ENCODE measurements at places on chromosomes 12 and 14.

- DNase-seq, result no peak
Observed at GRCh38 chr12:64545081-64545382, 65.3 kb upstream of the RASSF3 start.

- DNase-seq, result no peak
Observed at GRCh38 chr12:33678221-33678964, 238.8 kb upstream of the SYT10 start.

DNA sequence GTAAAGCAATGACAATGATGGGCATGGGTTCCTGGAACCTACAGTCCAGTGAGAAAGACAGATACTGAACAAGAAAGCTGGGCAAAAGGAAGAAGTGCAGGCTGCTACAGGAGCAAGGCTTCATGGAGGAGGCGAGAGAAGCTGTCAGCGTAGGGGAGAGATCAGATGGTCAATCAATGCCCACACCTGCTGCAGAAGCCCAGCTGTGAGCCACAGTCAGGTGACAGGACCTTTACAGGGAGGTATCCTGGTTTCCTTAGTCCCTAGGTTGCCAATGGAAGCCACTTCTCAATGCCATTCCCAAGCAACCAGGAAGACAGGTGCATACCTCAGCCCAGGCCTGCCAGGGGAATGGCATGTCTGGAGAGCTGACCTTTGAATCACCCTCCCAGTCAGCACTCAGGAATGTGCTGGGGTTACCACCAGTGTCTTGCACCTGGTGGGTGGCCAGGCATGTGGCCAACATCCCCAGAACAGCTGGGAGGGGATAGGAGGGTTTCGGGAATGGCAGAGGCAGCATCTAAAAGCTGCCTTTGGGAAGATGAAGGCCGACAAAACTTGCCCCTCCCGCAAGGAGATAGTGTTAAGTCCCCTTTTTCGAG, 170.3 kb downstream of the TTC7B start:
- DNase-seq, result no peak

DNA sequence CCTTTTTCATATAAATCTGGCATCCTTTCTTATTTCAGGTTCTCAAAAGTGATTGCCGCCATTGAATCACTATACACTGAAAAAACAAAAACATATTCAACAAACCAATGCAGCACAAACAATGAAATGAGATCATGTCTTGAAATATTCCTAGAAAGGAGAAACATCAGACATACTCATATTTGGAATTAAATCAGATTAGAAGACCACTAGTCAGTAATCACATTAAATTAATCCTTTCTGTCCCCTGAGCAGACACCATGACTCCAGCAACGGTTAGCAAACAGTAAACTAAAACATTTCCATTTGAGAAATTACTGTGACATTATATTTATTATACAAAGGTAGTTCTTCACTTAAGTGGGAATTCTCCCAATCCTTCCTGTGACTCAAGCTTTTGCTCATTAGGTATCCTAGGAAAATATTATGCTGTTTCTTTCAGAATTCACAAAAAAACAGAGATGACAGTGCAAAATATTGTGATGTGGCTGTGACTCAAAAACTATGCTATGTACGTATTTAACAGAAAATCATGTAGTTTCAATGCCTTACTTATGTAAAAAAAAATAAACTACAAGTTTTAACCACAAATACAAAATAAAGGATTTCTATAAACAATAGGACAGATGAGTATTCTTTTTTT, 29.7 kb downstream of the CPNE8 start:
- DNase-seq, result no peak

DNA sequence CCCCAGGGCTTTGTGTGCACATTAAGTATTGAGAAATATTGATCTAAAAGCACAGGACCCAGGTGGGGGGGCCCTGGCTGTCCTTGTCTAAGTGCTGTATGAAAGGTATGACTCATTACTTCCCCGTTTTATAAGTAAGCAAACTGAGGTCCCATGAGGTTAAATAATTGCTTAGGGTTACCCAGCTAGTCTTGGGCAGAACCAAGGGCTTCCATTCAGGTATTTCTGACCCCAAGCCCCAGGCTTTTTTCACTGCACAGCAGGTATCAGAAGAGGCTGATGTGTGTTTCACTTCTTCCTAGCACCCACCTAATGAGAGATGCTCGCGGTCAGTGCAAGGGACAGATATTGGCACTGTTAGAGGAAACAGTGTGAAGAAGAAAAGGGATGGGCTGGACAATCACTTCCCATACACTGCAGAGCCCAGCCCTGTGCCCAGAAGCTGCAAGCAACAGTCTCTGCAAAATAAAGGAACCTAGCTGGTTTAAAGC, 4.7 kb upstream of the TC2N start:
- DNase-seq, result no peak

GRCh38 chr12:57148469-57149244, 1.2 kb upstream of the LRP1-AS start:
- no peak for DNase-seq

GRCh38 chr12:92108651-92109050, 37.0 kb downstream of the BTG1 start:
- DNase-seq, result no peak

Data from COR-L47 (cell line).